Activated naive CD4-positive, alpha-beta T cell (primary cell): ENCODE measurements at places on chromosomes 2 and 18.

- DNase-seq = no peak
Measured at GRCh38 chr2:180952082-180952481, 28.3 kb upstream of the UBE2E3 start.

GRCh38 chr2:238947920-238948710, 100.2 kb downstream of the TWIST2 start:
- DNase-seq = no peak

DNA sequence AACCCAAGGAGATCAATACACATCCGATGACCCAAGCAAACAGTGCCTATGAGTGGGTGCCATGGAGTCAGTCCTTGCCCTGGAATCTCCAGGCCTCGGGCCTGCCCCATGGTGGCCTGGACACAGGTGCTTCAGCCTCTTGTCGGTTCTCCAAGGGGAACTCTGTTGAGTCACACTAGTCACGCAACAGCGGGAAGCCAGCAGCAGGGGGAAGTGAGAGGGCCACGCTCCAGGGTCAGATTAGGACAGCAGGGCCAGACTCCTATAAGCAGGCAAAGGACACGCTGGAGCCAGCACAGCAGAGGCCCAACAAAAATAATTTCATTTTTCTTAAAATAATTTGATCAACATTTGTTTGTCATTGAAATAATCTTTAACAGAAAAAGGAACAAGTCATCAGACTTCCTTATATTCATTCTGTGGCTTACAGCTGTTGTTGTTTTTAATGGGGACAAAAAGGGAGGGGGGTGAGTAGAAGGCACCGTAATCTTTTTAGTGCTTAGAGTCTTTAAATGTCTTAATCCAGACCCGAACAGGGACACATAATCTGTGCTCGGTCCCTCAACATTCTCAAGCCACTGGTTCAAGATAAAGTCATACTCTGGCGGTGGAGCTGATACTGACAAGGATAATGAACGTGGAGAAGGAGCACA, 16.4 kb upstream of the ARMC9 start:
- no peak for DNase-seq

GRCh38 chr18:76430636-76431035, 64.4 kb downstream of the ZNF516 start:
- DNase-seq = no peak

GRCh38 chr2:144668493-144669110, 148.7 kb upstream of the ZEB2 start:
- DNase-seq = no peak

GRCh38 chr2:109350526-109350925, 221.5 kb downstream of the SH3RF3 start:
- no peak for DNase-seq

GRCh38 chr18:51235009-51235789, 37.7 kb upstream of the MEX3C start:
- DNase-seq = no peak

DNA sequence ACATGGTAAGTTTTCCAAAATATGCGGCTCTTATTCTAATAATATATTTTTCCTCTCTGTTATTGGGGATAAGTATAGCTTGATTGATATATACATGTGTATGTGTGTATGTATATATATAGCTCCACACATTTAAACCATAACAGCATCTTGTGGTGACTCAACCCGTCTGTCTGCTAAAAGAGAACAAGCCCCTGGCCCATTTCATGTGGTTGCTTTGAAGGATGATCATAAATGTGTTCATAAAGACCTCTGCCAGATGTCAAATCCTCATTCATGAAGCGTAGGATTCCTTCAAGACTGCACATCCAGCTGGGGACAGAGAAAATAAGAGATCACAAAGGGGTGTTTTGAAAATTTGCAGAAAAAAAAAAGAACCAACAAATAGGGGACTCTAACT, 79.3 kb downstream of the RHOB start:
- DNase-seq = no peak

DNA sequence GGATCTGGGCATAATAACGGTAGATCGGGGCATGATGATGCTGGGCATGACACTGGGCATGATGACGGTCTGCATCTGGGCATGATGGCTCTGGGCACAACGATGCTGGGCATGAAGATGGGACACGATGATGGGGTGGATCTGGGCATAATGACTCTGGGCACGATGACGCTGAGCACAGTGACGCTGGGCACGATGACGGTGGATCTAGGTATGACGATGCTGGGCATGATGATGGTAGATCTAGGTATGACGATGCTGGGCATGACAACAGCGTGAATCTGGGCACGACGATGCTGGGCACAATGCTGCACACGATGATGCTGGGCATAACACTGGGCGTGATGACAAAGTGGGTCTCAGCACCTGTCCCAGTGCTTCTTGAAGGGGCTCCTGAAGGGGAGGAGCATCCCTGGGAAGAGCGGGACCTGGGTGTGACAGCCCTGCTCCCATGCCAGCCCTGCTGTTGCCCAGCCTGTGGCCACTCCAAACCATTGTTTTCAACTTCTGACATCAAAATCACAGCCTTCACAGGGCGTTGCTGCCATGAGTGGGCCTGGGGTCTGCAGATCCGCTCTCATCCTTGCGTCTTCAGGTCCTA, 30.4 kb upstream of the ALLC start:
- no peak for DNase-seq

GRCh38 chr2:192288295-192288694, 93.6 kb upstream of the TMEFF2 start:
- no peak for DNase-seq

DNA sequence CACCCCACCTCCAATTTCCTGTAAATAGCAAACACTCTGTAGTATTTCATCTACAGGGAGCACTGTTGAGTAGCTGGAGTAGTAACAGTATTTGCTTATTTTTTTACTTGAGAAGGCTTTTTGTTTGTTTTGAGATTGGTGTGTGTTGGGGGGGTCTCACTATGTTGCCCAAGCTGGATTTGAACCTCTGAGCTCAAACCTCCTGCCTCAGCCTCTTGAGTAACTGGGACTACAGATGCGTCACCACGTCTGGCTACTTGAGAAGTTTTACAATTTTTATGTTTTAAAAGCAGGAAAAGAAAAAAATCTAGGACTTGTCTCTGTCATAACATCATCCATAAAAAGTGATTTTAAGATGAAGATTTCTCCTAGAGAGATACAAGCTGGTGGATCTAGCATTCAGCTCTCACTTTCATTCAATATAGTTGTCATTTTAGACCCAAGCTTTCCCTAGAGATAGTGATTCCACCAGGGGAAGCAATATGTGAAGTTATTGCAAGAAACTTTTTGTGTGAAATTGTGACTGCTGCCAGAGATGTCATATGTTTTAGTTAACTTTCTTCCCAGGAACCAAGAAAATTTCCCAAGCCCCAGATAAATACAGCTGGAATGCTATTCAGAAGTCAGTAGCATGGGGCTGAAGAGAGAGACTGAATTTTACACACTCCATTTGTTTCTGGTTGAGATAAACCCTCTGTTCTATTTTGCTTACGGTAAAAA, 60.2 kb upstream of the MAP4K3 start:
- no peak for DNase-seq

DNA sequence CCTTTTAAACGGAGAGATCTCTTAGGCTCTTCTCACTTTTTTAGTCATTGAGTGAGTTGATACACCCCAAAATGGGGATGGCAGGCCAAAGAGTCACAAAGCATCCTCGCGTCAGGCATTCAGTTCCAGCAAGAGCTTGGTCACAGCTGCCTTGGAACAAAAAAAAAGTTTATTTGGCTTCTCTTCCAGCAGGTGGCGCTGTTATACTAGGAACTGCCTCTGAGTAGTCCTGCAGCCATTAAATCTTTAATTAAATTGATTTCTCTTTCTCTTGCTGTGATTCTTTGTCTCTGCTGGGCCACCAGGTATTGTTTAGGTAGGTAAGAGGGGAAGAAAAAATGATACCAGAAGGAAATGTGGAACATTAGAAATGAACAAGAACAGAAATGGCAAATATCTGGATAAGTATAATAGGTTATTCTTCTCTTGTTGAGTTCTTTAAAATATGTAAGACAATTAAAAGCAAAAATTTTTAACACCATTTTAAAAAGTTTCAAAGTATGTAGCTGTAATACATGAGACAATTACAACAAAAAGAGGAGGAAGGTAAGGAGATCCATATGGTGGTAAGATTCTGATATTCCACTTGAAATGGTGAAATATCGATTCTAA, 175.1 kb downstream of the GALNT1 start:
- no peak for DNase-seq

GRCh38 chr2:47631792-47632398, 151.1 kb upstream of the MSH6 start:
- no peak for DNase-seq

DNA sequence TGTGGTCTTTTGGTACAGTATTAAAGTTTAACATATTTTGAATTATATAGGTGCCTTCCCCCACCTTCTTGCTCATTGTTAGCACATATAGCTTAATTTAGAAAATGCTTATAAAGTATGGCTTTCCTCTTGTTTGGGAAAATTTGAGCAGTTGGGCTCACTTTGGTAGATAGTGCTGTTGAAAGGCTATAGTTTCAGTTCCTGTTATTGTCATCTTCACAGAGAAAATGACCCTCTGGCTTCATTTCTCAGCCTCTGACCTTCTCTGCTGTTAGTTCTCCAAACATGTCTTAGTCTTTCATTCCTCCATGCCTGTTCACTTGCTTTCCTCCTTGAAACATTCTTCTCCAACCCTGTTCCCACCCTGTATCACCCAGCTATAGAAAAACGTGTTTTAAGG, 200.6 kb downstream of the WDR7 start:
- no peak for DNase-seq
